ENCODE measurements at places on chromosomes 5 and 9.

- DNase-seq, result no peak
Observed at GRCh38 chr5:126965061-126965475, 65.3 kb downstream of the MARCHF3 start.

DNA sequence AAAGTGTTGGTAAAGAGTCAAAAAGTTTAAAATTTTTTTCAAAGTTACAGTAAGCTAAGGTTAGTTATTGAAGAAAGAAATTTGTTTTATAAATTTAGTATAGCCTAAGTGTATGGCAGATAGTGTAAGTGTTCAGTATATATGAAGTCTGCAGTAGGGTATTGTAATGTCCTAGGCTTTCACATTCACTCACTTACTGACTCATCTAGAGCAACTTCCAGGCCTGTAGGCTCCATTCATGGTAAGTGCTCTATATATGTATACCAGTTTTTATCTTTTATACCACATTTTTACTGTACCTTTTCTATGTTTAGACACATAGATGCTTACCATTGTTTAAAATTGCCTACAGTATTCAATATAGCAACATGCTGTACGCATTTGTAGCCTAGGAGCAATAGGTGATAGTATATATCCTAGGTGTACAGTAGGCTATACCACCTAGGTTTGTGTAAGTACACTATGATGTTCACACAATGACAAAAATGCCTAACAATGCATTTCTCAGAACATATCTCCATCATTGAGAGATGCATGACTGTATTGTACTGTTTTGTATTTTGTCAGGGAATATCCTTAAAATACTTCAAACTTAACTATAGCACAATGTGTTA lies 38.5 kb downstream of the CYSTM1 start:
- no peak for DNase-seq

DNA sequence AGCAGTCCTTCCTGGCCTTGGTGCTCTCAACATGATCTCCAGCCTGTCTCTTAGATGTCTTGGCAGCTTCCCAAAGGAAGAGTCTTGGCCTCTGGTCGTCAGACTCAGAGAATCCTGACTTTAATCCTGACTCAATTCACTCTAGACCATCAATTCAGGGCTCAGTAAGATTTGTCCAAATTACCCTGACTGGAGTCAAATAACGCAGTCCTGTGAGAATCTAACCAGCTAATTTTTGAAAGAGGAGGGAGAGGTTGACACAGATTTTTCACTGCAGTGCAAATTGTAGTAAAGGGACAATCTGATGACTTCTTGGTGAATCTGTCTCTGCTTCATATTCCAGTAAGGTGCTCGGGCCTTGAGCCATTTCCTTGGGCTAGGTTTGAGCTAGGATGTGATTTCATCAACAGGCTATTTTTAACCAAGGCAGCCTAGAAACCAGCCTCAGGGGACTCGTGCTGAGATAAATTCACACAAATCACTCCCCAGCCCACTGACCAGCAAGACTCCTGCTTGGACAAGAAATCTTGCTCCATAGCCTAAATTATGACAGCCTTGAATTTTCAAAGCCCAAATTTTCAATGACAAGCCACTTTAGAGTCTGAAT lies 257.4 kb downstream of the ENC1 start:
- no peak for DNase-seq

DNA sequence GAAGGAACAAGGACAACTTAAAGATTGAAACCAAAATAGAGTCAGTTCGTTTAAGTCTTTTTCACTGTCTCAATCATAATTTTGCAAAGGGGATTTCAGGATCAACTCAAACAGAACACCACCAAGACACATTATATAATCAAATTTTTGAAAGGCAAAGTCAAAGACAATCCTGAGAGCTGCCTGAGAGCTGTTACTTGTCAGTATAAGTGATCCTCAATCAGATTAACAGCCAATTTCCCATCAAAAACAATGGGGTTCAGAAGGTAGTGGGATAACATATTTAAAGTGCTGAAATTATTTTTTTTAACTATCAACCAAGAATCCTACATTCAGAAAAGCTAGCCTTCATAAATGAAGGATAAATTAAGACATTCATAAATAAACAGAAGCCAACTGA lies 19.3 kb upstream of the ABO start:
- DNase-seq, result no peak

DNA sequence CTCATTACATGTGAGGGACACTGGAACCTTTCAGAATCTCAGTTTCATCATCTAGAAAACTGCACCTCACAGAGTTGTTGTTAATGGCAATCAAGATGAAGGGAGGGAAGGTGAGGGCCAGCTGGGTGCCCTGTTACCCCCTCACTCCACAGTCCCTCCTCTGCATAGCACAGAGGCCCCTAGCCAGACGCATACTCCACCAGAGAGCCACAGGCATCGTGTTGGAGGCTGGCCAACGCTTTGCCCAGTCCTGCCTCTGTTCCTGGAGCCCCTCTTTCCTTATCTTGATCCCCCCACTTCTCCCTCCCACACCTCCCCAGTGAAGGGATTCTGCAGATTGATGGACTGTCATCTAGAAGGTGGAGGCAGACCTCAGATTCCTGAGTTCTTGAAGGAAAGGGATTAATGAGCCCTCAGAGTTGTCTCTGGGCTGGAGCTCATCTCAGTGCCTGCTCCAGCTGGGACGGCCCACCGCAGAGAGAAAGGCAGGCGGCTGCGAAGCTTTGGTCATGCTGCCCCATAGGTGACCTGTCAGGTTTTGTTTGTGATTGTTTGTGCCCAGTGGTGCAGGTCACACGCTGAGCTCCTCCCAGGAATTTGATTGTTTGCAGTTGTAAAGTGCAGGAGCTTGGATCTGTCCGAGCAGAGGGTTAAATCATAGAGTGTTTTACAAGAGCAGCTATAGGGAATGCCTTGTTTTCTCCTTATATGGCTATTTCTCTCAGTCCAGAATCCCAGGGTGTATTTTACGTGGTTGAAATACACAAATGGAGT lies 487.3 kb downstream of the CCDC171 start:
- no peak for DNase-seq

DNA sequence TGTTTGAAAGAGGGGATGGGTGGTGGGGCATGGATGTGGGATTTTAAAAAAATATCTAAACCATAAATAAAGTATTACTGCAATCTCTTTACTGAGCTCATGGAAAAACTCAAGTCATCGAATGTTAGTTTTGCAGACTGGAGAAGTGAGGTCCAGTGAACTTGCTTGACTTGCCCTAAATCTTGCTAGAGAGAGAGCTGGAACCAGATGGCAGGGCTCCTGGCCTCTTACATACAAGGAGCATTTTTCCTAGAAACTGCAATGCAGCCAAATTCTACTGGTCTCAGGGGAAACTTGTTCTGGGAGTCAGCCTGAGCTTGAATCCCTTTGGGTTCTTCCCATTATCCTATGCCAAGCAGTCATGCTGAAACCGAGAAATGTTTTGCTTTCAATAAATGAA lies 2.9 kb upstream of the TGFBI start:
- no peak for DNase-seq

GRCh38 chr9:20255052-20255451 lies 367.2 kb downstream of the MLLT3 start:
- DNase-seq, result no peak

GRCh38 chr5:80926979-80927656 lies 33.0 kb upstream of the RASGRF2 start:
- DNase-seq, result no peak

DNA sequence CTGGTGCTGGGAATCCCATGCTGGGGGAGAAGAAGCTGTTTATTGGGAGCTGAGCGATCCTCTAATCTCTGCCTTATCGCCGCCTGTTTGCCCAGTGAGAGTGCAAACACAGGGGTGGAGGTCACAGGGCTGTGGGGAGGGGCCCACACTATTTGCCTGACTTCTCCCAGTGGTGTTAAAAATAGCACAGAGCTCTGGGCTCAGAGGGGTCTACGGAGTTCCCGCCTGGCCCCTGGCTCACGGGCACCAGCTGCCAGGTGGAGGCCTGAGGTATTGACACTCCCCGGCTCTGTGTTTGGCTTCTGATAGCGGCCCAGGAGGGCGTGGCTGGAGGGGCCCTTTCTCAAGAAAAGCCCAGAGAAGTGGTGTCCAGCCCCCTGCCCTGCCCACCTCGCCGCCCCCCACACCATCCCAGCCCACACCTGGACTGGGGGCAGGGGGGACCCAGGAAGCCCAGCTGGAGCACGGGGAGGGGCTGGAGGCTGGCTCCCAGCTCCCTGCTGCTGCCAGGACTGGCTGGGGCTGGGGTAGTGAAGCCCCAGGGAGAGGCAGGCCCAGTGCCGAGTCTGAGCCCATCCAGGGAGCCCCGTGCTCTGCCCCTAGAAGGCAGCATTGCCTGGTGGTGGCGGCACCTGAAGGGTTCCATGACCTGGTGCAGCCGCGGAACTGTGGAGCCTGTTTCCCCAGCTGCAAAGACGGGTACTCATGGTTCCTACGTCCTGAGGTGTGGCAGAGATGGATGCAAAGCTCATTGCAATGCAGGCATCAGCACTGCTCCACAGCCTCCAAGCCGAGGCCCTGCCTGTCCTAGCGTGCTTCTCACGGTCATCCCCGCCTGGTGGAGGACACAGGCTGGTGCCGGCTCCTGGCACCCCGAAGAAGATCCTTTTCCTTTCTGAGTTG lies 35.7 kb upstream of the EGFL7 start:
- no peak for DNase-seq

DNA sequence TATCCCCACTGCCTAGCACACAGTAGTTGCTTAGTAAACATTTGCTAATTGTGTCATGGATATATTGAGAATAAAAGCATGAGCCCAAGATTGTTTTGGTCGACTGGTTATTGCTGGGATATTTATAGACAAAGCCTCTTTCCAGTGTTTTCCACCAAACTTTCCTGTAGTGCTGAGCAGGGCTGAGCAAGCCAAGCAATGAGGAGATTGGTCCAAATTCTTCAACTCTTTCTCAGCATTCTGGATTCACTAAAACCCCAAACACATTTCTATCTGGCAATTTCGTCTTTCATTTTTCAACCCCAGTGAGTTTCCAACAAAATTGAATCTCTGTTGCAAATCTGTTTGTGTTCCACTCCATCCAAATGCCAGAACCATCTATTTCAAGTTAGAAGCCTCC lies 31.9 kb upstream of the TARS1 start:
- no peak for DNase-seq

DNA sequence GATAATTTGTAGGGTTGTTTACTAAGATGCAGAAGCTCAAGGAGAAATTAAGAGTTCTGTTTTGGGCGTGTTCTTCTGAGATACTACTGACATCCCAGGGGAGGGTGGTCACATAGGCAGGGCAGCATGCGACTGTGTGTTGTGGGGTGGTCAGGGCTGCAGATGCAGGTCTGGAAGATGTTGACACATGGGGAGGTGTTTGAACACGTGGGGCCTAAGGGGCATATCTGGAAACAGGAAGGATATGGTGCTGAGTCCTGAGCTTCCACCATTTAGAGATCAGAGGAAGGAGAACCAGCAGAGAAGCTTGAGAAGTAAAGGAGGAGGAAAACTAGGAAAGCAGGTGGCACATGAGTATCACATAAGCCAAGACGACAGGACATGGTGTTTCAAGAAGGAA lies 228.2 kb downstream of the ADGRV1 start:
- no peak for DNase-seq

- DNase-seq, result no peak
Observed at GRCh38 chr9:134852906-134853654, 27.5 kb upstream of the FCN2 start.

DNA sequence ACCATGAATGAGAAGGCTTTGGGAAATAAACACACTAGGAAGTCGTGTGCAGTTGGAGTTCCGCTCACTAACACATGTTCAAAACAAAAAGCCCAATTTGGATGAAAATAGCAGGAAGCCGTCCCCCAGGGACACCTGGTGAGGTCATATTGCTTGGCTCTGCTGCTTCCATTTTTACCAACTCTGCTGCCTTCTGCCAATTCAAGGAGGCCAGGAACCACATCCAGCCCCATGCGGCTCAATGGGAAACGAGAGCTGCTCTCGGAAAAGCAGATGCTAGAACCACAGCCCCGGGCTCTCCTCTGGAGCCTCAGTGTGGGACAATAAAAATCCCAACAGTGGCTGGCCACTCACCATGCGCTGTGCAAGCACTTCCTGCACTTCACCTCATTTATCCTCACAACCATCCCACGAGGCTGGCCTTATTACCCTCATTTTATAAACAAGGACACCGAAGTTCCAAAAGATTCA lies 13.4 kb downstream of the ADAM19 start:
- DNase-seq, result no peak

DNA sequence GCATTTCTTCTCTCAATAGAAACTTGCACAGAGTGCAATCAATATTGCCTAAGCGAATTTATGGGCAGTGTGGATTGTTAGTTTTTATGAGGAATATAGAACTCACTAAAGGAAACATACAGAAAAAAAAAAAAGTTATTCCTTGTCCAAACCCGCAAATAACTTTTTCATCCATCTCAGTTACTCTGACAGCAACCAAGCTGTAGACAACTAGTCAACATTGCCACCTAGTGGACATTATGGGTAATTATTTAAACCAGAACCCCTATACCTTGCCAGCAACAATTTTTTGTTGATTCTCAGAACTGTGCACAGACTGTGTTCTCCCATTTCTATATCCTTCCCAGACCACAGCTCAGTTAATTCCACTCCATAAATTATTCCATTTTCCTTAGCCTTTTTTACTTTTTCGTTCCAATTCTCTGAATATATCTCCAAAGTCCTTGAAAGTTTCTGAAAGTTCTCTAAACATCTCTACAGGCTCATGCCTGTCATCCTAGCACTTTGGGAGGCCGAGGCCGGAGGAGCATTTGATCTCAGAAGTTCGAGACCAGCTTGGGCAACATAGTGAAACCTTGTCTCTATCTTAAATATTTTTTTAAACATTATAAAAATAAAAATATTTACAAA lies 2.6 kb upstream of the AFAP1L1 start:
- no peak for DNase-seq

GRCh38 chr5:180623411-180623834 lies 26.0 kb downstream of the FLT4 start:
- no peak for DNase-seq

DNA sequence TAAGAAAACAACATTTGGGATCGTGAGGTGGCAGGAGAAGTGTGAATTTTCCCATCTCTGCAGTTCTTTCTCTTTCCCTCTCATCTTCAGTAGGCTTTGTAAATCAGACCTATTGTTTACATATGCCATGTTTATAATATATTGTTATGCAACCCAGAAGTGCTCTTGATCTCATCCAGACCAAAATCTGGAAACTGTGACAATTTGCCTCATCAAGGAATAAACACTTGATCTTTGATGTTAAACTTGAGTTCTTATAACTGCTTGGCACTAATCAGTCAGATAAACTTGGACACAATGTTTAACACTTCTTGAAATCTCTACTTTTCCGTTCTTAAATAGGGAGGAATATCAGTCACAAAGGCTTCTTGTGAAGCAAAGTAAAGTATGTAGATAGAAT lies 384.7 kb downstream of the DMRT2 start:
- no peak for DNase-seq

GRCh38 chr9:114804505-114804904 lies 1.3 kb downstream of the TNFSF15 start:
- no peak for DNase-seq

GRCh38 chr9:134568811-134569210 lies 72.8 kb upstream of the COL5A1 start:
- no peak for DNase-seq

DNA sequence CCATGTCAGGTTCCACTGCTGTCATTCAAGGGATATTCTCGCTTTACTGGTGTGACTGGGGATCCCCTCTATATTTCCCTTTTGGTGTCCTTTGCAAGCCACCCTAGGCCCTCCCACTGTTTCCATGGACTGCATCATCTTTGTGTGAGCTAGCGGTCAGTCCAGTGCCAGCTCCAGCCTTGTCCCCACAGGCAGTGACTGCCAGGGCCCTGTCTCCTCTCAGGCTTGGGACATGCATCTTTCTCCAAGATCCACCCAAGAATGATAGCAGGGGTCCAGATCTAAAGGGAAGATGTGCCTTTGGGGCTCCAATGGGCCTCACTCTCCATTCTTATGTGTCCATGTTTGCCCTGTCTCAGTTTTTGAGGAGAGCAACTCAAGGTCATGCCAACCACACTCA lies 37.8 kb upstream of the NXNL2 start:
- no peak for DNase-seq

Data from activated CD8-positive, alpha-beta T cell treated with anti-CD3 and anti-CD28 coated beads for 36 hours (primary cell).